ENCODE measurements at places on chromosomes 16 and 17. TPM values are rescaled to one million over a fixed set of nuclear protein-coding genes. Genes with fewer than 3 reads are reported as not detected.

MYO15A gene
- 0.45 TPM for total RNA-seq

NAT9 gene
- 21.1 TPM for total RNA-seq

INCA1 gene
- total RNA-seq: 3.2 TPM

GPR179 gene
- total RNA-seq: not detected

USP7 gene
- 68.0 TPM for total RNA-seq

ADAP2 gene
- total RNA-seq: 8.0 TPM

ABCA6 gene
- total RNA-seq: 21.5 TPM

KRTAP9-9 gene
- total RNA-seq: not detected

PLA2G10 gene
- total RNA-seq: not detected

SPATA32 gene
- total RNA-seq: not detected

DYNLRB2 gene
- not detected for total RNA-seq

RNF222 gene
- not detected for total RNA-seq

SLC47A1 gene
- 4.6 TPM for total RNA-seq

DNAH2 gene
- 0.05 TPM for total RNA-seq

TP53TG3D gene
- 0.40 TPM for total RNA-seq

GDPD1 gene
- total RNA-seq: 3.3 TPM

KRTAP2-1 gene
- total RNA-seq: not detected

SETD1A gene
- 11.0 TPM for total RNA-seq

MC1R gene
- 1.1 TPM for total RNA-seq

HOXB4 gene
- total RNA-seq: 0.79 TPM

ZSCAN10 gene
- not detected for total RNA-seq

ABCA10 gene
- total RNA-seq: 6.4 TPM

MPRIP gene
- 335 TPM for total RNA-seq

ITGAX gene
- total RNA-seq: 3.2 TPM

GPRC5C gene
- 34.4 TPM for total RNA-seq

SYCE1L gene
- 2.1 TPM for total RNA-seq

Measured in left ventricle myocardium superior (tissue), 1 donor.